ENCODE measurements at places on chromosomes 13 and 19.
A peak's percentile ranks its signal among the peaks of the same experiment; 100 is the strongest.

- no peak for DNase-seq
Observed at GRCh38 chr13:98479496-98480003, 97.4 kb downstream of the STK24 start.

- DNase-seq = no peak
Observed at GRCh38 chr13:98039964-98040363, 86.5 kb downstream of the IPO5 start.

DNA sequence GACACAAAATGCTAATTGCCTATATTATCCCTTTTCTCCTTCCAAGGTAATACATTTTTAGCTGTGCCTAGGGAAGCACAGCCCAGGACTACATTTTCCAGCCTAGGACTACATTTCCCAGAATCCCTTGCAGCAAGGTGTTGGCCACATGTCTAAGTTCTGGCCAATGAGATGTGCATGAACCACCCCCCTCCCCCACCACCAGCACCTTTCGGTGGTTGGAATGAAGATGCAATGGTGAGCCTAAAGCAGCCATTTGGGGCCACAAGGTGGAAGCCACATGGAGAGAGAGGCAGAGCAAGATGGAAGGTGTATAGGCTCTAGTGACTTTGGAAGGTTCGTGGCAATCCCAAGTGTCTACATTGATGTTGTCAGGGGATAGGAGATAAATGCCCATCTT is 16.2 kb downstream of the UNC13A start:
- no peak for DNase-seq

GRCh38 chr13:100658363-100658762 is 16.2 kb downstream of the TMTC4 start:
- DNase-seq = no peak

DNA sequence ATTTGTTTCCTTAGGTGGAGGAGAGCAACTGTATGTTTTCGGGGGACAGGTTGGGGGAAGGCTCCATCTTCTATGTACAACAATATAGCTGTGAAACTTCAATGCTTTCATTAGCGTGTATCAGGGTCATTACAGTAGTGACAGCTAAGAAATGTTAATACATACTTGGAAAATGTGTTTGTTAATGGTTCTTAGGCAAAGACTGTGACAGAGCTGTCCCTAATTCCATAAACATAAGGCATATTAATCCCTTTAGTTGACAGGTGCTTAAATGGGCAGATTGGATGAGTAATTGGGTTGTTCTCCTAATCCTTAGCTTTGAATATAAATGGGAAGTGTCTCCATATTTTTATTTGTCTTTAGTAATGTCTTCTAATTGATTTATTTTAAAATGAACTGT is 313.7 kb downstream of the HS6ST3 start:
- no peak for DNase-seq

GRCh38 chr19:28404472-28404871 is 808.5 kb downstream of the UQCRFS1 start:
- DNase-seq = no peak

DNA sequence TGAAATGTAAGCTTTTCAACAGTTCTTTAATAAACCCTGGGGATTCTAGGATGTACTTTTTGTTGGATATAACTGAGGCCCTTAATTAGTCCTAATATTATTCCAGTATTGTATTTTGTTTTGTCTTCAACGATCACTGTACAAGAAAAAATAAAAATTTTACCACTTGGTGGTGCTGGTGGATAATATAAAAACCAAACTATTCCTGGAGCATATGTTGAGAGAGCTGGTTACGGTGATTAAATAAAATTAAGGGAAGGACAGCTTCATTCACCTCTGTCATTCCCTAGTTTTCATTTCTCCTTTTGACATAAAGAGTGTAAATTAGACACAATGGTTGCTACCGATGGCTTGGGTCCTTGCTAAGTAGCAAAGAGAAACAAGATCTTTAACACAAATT is 598.6 kb upstream of the PCDH20 start:
- peak; percentile 8 for DNase-seq

DNA sequence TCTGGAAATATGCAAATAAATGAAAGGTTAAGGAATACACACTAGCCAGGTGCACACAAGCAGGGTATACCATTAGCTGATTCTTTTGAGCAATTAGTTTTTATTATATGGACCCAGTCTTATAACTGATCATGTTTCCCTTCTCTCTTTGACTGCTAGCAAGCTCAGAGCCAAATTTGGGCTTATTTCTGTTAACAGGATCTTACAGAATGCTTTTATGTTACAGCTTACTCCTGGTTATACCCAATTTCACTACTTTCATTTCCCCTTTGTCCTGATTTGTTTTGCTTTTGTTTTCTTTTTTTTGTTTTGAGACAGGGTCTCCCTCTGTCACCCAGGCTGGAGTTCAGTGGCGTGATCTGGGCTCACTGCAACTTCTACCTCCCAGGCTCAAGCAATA is 12.9 kb upstream of the TPT1 start:
- no peak for DNase-seq

GRCh38 chr13:75050419-75051046 is 431.4 kb downstream of the TBC1D4 start:
- DNase-seq = no peak

- no peak for DNase-seq
Observed at GRCh38 chr13:90889906-90890834, 457.3 kb upstream of the MIR17HG start.

DNA sequence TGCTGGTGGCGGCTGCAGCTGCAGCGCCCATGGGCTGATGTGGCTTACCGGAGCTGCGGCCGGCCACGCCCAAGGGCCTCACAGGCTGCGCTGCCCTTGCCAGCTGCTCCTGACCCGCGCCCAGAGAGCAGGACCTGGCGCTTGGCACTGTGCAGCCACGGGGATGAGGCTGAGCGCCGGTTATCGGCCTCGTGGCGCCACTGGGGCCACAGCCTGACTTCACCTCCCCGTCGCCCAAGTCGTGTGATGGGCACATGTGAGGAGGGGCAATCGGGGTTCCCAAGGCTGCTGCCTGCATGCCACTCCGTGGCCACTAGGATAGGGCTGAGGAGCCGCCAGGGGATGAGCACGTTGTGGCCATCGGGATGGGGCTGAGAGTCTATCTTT is 77.2 kb upstream of the PABPC3 start:
- DNase-seq = no peak
